ENCODE measurements at places on chromosomes 5 and 9.

GRCh38 chr9:95181226-95181818 is 136.2 kb downstream of the FANCC start:
- no peak for DNase-seq

DNA sequence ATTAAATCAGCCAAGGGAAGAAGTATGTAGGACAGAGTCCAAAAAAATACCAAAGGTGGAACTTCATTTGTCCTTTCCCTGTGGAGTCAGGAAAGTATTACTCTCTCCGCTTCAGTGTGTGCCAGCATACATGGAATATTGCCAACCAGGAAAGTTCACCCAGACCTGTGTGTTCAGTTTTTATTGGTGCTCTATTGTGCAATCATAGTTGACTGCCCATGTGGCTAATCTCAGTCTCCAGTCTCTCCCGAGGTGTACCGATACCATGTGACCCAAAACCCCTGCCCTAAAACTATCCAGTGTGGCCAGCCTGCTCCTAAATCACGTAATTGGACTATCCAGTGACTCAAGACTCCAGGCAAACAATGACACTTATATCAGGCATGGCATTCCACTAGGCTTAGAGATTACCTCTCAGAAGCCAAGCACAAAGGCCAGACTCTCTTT is 38.8 kb downstream of the NFX1 start:
- peak; percentile 83 for DNase-seq

- DNase-seq = no peak
Measured at GRCh38 chr9:117616431-117616831, 87.8 kb upstream of the TLR4 start.

- no peak for DNase-seq
Measured at GRCh38 chr5:67530609-67531255, 334.1 kb upstream of the CD180 start.

DNA sequence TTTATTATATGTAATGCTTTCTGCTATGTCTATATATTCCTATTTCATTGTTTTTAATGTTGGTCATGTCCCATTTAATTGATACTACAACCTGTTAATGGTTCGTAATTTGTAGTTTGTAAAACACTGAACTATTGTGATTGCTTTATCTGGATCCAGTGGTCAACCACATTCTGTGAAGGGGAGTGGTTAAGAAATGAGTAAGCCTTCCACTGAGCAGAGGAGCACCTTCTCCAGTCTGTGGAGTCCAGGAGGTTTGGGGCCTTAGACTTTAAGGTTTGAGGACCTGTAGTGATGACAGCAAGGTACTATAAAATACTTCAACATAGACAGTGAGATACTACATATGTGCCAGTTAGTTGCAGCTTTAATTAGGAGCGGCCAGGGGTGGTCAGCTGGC is 67.7 kb upstream of the RAD23B start:
- DNase-seq = no peak

- DNase-seq = no peak
Measured at GRCh38 chr5:39207345-39208045, 11.9 kb downstream of the FYB1 start.

GRCh38 chr5:14580398-14581034 is 1.1 kb upstream of the OTULINL start:
- DNase-seq = peak; percentile 45

Data from fibroblast of the conjunctiva (primary cell).